Inflammatory macrophage treated with lipopolysaccharide for 4 hours (primary cell): ENCODE measurements at places on chromosomes 2 and 18.

- DNase-seq: no peak
Measured at GRCh38 chr2:3021720-3022119, 355.9 kb downstream of the EIPR1 start.

DNA sequence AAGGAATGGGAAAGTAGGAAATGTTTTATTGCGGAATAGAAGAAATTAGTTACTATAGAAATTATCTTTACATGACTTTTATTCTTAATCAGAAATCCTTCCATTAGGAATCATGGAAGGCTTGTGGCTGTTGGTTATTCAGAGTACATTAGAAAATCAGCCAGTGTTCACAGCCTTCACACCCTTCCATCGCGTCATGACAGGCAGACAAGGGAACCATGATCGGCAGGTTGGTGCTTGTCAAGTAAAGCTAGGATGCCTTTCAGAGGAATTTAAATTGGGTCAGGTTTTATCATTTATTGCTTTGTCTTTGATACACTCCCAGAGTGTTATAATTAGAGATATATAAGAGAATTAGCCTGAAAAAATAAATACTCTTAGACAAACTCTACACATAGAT lies 400.6 kb downstream of the THSD7B start:
- no peak for DNase-seq

DNA sequence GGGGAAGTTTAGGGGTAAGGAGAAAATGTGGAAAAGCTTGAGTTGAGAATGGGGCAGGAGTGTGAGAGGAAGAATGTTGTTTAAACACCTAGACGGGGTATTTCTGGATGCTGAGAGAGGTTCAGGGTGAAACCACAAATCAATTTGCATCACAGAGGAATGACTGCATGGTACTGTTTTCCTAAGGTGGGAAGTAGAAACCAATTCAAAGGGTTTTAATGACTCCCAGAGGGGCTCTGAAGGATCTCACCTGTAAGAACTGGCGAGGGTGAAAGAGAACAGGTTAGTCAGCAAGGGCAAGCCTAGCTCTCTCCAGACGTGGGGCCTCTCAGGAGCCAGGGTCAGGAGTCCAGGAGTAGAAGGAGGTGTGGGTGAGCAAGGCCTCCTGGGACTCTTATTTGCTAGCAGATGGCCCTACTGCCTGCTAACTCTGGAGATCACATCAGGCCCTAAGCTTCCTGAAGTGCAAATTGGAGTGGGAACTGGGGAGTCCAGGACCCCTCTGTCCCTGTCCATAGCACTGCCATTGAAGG lies 133.0 kb upstream of the CELF4 start:
- no peak for DNase-seq

GRCh38 chr2:9296559-9296958 lies 89.9 kb downstream of the ASAP2 start:
- DNase-seq: no peak

- DNase-seq: no peak
Measured at GRCh38 chr2:8270699-8271098, 411.2 kb upstream of the ID2 start.

- DNase-seq: no peak
Measured at GRCh38 chr2:174752403-174753037, 11.8 kb downstream of the CHRNA1 start.

GRCh38 chr18:70672581-70672980 lies 383.7 kb downstream of the SOCS6 start:
- no peak for DNase-seq

DNA sequence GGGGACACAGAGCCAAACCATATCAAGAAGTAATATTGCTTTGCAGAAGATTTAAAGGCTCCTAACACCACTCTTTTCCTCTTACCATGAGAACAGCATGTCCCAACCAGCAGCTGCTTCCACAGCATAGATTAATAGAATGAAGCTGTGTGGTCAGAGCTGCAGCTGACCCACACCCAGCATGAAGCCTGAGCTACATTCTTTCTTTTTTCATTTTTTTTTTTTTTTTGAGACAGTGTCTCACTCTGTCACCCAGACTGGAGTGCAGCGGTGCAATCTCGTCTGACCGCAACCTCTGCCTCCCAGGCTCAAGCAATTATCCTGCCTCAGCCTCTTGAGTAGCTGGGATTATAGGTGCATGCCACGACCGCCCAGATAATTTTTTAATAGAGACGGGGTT lies 289.8 kb downstream of the RAD51AP2 start:
- DNase-seq: no peak

- no peak for DNase-seq
Measured at GRCh38 chr18:44601447-44601846, 79.2 kb upstream of the SETBP1 start.

DNA sequence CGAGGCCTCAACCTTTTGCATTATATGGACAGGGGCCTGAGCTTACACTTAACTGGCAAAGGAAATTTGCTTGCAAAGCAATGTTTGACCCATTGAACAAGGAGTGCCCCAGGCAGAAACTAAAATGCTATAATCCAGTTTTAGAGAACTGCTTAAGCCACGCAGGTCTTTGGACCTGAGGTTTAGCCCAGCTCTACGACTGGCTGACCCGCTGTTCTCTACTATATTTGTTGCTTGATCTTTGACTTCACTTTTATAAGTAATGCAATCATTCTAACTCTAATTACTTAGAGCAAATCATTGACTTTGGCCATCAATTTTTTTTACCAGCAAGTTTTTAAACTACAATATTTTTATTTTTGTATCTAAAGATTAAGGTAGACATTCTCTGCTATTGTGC lies 268.8 kb downstream of the MREG start:
- no peak for DNase-seq

GRCh38 chr2:13917958-13918357 lies 714.6 kb upstream of the LRATD1 start:
- DNase-seq: no peak

GRCh38 chr2:1859671-1860450 lies 115.5 kb upstream of the PXDN start:
- DNase-seq: no peak
